Kidney epithelial cell (primary cell): ENCODE measurements at places on chromosomes 1 and 21.

DNA sequence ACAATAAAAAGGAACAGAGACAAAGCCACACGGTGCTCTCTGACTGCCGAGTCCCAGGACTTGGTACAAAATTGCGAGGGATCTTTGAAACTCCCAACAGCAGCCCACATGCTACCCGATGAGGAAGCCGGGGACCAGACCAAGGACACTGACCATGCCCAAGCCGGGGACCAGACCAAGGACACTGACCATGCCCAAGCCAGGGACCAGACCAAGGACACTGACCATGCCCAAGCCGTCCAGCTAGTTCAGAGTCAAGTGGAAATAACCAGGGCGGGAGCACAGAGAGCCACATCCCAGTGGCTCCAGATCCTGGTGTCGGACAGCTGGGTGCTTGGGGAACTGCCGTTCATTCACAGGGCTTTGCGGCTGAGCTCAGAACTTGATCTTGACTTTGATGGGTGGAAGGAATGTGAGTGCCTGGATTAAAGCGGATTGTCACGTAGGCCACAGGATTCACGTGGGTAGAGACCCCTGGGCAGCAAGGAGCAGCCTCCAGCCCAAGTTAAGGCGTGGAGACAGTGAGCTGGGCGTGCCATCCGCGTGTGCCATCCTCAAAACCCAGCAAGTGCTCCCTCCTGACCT lies 16.5 kb upstream of the TRAPPC10 start:
- no peak for DNase-seq

DNA sequence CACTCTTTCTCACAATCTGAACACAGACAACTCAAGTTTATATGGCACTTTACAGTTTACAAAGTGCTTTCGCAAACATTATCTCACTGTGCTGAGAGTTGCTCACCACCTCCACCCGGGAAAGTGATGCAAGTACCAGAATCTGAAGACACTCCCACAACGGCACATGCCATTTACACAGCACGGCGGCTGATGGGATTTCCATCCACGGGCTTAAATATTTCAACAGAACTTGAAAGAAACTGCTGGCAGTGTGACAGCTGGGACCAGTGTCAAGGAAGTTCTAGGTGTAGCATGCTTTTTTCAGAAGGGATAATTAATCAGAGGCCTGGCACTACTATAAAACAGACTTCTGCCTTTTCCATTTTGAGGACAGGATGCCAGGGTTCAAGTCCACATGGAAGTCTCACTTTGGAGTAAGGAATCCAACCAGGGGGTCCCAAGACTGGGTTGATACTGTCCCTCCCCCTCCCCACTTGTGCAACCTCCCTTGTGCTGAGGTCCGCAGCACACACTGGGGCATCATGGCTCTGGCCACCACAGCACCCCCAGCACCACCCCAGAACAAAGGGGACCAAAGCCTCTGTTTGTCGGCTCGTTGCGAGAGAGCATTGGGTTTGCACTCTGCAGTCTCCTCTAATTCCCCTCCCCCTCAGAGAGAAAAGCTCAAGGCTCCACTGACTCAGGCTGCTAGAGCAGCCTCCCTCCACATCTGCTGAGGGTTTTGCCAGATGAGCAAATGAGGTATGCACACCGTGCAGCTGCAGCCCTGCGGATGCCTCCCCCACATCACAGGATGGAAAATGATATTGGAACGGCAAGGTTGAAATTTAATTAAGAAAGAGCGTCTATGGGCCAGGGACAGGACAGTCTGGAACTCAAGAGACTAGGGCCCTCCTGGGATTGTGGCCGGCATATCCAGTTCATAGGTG lies 154.9 kb downstream of the TGFBR3 start:
- DNase-seq = no peak

GRCh38 chr1:43861988-43862735 lies 71.4 kb upstream of the ARTN start:
- DNase-seq = no peak

DNA sequence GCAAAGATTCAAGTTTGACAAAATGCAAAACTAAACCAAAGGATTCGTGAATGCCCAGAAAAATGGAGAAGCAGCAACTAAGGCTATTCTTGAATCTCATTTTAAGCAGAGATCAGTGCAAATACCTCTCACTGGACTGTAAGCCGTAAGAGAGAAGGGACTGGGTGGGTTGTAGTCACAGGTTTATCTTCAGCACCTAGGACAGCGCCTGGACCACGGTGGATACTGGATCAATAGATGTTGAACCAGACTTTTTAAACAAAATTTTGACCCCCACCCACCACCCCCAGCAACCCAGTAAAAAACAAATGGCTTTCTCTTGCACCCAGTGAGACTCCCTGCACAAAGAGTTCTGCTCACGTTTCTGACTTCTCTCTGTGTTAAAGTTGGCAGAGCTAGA lies 347.1 kb downstream of the AJAP1 start:
- DNase-seq = no peak

GRCh38 chr1:20411196-20411980 lies 74.6 kb downstream of the CAMK2N1 start:
- DNase-seq = peak; percentile 66

DNA sequence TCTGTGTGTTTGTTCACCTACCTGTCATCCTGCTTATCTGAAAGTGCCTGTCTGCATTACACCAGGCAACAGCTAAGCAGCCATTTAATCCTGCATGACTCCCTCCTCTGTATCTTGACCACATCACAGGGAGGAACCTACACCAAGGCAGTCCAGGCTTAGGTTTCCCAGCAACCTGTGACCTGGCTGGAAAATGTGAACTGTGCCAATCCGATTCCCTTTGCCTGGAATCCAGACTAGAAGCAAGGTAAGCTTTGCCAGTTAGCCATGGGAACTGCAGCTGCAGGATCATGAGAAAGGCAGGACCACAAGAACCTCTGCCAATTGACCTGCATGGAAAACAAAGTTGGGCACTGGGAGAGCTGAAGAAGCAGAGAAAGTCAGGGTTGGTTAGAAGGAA lies 6.3 kb upstream of the ATP1B1 start:
- no peak for DNase-seq

DNA sequence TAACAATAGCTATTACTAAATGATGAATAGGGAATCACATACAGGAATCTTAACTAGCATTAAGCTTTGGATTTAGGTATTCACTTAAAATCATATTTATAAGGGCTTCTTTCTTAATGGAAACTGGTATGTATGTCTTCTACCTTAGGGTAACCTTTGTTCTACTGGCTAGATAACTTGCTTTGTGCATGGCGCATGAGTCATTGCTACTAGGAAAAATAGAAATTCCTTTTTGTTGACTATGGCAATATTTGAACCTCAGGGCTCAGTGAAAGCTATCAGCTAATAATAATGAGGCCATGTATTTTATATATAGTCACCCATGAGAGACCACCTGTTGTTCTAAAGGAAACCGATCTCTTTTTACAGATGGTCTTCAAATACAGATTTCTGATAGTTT lies 72.5 kb downstream of the RPS6KC1 start:
- peak; percentile 41 for DNase-seq

DNA sequence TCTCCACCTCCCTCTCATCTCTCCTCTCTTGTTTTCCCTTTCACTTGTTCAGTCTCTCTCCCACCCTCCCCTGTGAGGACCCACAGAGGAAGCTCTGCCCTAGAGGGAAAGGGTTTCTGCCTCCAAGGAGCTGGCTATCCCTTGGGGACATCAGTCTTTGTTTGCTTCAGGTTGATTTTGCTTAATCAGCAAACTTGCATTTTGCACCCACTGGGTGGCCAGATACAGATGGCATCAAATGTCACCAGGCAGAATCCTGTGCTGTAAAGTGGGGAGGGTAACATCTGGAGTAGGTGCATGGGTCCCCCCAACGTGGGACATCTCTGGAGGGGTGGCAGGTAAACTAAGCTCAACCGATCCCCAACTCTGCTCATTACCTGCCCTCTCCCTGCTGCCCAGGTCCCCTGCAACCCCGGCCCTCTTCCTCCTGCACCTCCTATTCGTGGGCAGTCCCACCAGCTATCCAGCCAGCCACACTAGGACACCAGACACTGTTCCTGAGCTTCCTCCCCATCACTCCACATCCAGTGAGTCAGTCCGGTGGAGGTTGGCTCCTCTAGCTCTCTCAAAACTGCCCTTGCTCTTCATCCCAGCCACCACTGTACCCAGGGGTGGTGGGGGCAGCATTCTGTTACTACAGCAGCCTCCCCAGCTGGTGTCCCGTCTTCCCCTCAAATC lies 123.3 kb downstream of the KCNN3 start:
- no peak for DNase-seq
